ENCODE measurements at places on chromosomes 16 and 17. TPM values are rescaled to one million over a fixed set of nuclear protein-coding genes. Genes with fewer than 3 reads are reported as not detected.
A peak's percentile ranks its signal among the peaks of the same experiment; 100 is the strongest.

DNA sequence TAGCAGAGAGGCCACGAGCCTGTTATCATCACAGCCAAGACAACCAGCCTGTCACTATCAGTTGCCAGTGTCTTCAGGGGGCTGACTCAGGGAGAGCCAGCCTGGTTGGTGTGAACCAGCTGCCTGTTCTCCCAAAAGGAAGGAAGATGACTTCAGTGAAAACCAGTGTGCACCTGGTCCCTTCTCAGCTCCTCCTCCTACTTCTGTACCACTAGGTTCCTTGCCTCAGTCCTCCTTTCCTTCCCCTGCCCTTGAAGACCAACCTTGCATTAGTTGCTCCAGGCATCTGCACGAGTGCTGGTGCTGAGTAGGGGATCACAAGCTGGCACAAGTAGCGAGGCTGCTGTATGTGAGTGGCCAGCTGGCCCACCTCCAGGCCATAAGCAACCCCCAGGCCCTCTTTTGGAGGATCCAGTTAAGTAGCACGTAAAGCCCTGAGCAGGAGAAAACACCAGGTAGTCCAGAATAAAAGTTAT, 8.5 kb downstream of the TUBG1 start:
- H3K27me3 ChIP-seq: no peaks in the 10 kb centered on the region
- peak overlapping the region; percentile 30 for H3K27ac ChIP-seq
- peaks cover 19% of the 10 kb centered on the region for H3K4me1 ChIP-seq
- H3K36me3 ChIP-seq: no peaks in the 10 kb centered on the region

- peak; percentile 71 for DNase-seq
- peaks cover 22% of the 10 kb centered on the region for H3K27me3 ChIP-seq
- peaks cover 4% of the 10 kb centered on the region for H3K4me1 ChIP-seq
- H3K4me3 ChIP-seq: no peak overlapping the region
- H3K27ac ChIP-seq: no peak overlapping the region
- H3K36me3 ChIP-seq: no peaks in the 10 kb centered on the region
Observed at GRCh38 chr16:85983606-85984230, 84.8 kb downstream of the IRF8 start.

DNA sequence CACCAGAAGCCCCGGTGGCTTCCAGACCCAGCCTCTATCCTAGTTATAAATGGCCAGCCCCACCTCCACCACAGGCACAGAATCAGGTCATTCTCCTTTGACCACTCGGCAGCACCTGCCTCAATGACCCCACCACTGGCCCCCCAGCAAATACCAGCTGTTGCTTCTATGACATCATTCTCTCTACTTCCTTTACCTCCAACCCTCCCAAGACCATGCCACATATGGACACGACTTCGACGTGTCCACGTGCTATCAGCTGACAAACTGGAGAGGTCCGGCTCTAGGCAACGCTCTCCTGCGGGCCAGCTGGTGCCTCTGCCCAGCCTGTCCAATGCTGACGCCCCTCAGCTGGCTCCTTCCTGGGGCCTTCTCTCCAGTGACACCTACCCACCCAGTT, 5.9 kb downstream of the ALYREF start:
- no peak overlapping the region for H3K4me3 ChIP-seq
- H3K36me3 ChIP-seq: peaks cover 71% of the 10 kb centered on the region
- no peak for DNase-seq
- H3K27me3 ChIP-seq: no peaks in the 10 kb centered on the region

GRCh38 chr16:21650521-21650920, 1.9 kb downstream of the IGSF6 start:
- peaks cover 9% of the 10 kb centered on the region for H3K4me1 ChIP-seq
- no peaks in the 10 kb centered on the region for H3K27me3 ChIP-seq
- H3K27ac ChIP-seq: peak overlapping the region; percentile 89
- no peak overlapping the region for H3K4me3 ChIP-seq
- DNase-seq: no peak

DNA sequence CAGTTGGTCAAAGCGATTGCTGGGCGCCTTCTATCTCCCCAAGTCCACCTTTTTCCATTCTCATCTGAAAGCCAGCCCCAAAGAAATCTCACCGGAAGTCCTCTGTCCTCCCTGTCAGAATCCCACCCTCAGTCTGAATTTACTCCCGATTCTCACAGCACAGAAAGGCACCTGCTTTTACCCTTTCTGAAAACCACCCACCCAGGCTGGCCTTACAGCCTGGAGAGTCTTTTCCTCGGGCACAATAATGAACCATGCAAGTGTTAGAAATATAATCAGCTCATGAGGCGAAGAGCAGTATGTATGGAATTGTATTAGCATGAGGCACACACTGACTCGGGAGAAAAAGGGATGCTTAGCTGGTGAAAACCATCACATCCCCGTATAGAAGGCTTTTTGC, 1.2 kb upstream of the ZFHX3 start:
- no peaks in the 10 kb centered on the region for H3K36me3 ChIP-seq
- H3K27me3 ChIP-seq: no peaks in the 10 kb centered on the region
- peak overlapping the region; percentile 83 for H3K4me3 ChIP-seq

- H3K4me3 ChIP-seq: no peak overlapping the region
- H3K27me3 ChIP-seq: no peaks in the 10 kb centered on the region
- H3K27ac ChIP-seq: peak overlapping the region; percentile 58
Observed at GRCh38 chr16:12120217-12120981, 143.9 kb downstream of the SNX29 start.

- H3K27ac ChIP-seq: no peak overlapping the region
- no peak for DNase-seq
- H3K27me3 ChIP-seq: no peaks in the 10 kb centered on the region
- no peaks in the 10 kb centered on the region for H3K36me3 ChIP-seq
- no peaks in the 10 kb centered on the region for H3K4me1 ChIP-seq
- H3K4me3 ChIP-seq: no peak overlapping the region
Observed at GRCh38 chr16:26701243-26701886, 365.4 kb upstream of the C16orf82 start.

DNA sequence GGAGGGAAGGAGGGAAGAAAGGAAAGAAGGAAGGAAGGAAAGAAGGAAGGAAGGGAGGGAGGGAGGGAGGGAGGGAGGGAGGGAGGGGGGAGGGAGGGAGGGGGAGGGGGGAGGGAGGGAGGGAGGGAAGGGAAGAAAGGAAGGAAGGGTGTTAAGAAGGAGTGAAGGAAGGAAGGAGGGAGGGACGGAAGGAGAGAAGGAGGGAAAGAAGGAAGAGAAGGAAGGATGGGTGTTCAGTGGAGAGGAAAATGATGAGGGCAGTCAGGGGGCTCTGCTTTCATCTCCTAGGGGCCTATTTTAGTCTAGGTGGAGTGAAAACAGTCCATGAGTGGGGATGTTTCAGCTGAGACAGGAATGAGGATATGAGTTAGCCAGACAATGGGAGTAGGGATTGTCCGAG, 357.0 kb upstream of the C16orf82 start:
- H3K4me1 ChIP-seq: no peaks in the 10 kb centered on the region
- H3K36me3 ChIP-seq: no peaks in the 10 kb centered on the region
- H3K27me3 ChIP-seq: no peaks in the 10 kb centered on the region
- H3K4me3 ChIP-seq: no peak overlapping the region
- DNase-seq: no peak

- no peaks in the 10 kb centered on the region for H3K4me1 ChIP-seq
- peaks cover 32% of the 10 kb centered on the region for H3K27me3 ChIP-seq
- no peak overlapping the region for H3K27ac ChIP-seq
- H3K36me3 ChIP-seq: no peaks in the 10 kb centered on the region
Observed at GRCh38 chr17:48433896-48434295, 3.9 kb upstream of the SKAP1 start.

- H3K27ac ChIP-seq: no peak overlapping the region
- no peak for DNase-seq
- no peak overlapping the region for H3K4me3 ChIP-seq
- H3K36me3 ChIP-seq: peaks cover 98% of the 10 kb centered on the region
- no peaks in the 10 kb centered on the region for H3K27me3 ChIP-seq
- no peaks in the 10 kb centered on the region for H3K4me1 ChIP-seq
Observed at GRCh38 chr16:29837841-29838240, 17.6 kb downstream of the MVP start.

DNA sequence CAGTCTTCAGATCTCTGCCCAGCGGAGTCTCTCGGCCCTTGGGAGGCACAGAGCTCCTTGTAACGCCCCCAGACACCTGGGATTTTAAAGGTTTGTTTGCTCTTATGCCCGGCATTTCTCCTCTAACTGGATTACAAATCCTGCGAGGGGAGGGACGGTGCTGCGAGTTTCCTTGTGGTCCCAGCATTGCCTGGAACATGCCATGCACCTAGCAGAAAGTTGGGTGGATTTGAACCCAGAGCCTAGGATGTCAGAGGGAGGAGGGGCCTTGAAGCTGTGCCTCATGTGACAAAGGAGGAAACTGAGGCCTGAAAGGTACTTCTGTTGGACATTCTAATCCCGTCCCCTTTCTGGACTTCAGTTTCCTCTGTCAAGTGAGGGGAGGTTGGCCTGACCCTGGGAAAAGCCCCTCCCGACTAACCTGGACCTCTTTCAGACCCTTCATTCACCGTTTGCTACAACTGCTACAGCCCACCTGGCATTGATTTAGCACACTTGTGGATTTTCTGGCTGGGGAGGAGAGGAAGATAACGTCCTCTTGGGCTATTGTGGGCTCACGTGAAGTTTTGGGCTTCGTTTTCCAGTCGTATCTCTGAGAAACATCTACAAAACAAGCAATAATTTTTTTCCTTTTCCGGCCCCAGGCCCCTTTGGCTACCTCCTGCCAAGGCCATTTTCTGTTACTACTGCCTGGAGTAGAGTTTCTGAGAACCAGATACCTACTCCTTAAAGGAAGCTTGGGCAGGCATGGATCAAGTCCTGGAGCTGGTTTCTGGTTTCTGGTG, 30.9 kb downstream of the MRC2 start:
- no peak overlapping the region for H3K27ac ChIP-seq
- H3K4me1 ChIP-seq: peaks cover 11% of the 10 kb centered on the region
- no peaks in the 10 kb centered on the region for H3K36me3 ChIP-seq
- H3K4me3 ChIP-seq: no peak overlapping the region

DNA sequence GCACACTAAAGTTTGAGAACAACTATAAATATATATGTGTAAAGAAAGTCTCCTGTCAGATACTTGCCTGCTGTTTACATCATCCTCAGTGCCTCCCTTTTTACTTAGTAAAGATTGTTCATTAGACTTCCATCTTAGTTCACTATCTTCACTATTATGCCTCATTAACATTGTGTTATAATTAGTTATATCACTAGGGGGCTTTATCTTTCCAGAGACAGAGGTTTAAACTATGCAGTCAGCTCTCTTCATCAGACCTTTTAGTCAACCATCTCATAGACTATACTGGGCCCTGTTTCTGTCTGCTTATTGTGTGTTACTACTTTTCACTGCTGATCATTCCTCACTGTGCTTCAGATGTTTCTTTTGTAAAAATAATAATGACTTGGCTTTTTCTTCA, 630.8 kb upstream of the KIF2B start:
- H3K27me3 ChIP-seq: no peaks in the 10 kb centered on the region
- H3K4me1 ChIP-seq: no peaks in the 10 kb centered on the region
- no peaks in the 10 kb centered on the region for H3K36me3 ChIP-seq
- DNase-seq: no peak

The ELAC2 gene
- 76.2 TPM for total RNA-seq

DNA sequence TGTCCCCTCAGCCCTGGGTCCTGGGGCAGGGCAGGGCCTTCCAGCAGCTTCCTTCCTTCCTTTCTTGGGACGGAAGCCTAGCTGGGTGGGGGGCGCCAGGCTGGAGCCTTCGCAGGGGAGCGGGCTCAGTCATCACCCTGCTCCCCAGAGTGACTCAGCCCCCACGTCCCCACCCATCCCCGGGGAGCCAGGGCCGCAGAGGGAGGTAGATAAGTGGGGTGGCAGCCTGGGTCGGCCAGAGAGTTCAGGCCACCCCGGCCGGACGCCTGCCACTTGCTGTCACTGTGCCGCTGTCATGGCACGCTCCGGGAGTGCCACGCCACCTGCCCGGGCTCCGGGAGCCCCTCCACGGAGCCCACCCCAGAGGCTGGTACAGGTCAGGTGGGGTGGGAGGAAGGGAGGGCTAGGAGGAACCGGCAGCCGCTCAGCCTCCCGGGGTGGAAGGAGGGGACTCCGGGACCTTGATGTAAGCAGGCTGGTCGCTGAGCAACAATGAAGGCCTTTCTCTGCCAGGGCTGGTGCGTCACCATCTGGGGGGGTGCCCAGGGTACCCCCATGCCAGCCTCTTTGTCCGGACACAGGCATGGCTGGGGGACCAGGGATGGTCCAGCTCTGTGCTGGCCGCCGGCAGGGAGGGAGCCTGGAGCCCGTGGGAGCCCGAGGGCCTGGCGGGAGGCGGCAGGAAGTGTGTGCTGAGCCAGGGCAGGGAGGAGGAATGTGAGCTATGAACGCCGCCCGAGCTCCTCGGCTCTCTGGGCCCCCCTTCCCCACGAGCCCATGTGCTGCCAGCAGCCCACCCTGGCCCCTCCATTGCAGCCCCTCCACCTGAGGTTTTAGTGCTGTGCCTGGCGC, 6.6 kb downstream of the NHERF2 start:
- H3K36me3 ChIP-seq: peaks cover 7% of the 10 kb centered on the region
- H3K4me1 ChIP-seq: peaks cover 30% of the 10 kb centered on the region
- H3K27me3 ChIP-seq: no peaks in the 10 kb centered on the region
- DNase-seq: peak; percentile 89
- H3K27ac ChIP-seq: peak overlapping the region; percentile 89

- H3K4me1 ChIP-seq: no peaks in the 10 kb centered on the region
- H3K36me3 ChIP-seq: no peaks in the 10 kb centered on the region
- no peaks in the 10 kb centered on the region for H3K27me3 ChIP-seq
- H3K27ac ChIP-seq: no peak overlapping the region
- no peak for DNase-seq
- no peak overlapping the region for H3K4me3 ChIP-seq
Observed at GRCh38 chr16:81415751-81416150, 28.9 kb upstream of the CMIP start.

DNA sequence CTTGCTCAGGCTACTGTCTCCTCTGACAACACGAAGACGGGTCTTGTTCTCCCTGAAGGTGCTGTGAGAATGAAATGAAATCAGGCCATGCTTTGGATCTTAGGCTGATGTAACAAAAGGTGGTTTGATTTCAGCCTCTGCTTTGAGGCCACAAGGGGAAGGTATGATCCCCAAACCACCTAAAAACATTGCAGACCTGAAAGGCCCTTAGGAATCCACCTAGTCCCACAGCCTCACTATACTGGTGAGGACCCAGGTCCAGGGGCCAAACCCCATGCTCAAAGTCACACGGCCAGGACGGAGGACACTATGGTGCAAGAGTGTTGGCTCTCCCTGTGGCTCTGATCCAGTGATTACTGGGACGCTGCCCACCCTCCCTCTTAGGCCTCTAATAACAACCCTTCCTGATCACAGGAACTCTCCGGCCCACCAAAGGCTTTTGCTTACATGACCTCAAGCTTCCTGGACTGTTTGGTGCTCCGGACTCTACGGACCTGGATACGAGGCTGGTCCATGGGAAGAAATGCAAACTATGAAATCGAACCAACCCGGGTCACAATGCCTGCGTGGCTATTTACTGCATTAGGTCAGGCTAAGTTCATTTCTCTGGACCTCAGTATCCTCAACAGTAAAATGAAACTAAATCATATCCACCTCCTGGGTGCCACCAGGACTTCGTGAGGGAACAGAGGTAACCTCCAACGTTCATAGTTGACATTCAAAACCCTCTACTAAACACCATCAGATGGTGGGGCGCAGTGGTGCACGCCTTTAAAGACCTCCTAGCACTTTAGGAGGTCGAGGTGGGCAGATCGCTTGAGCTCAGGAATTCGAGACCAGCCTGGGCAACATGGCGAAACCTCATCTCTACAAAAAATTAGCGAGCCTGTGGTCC, 1.5 kb downstream of the TRIM25 start:
- H3K27ac ChIP-seq: peak overlapping the region; percentile 85
- peaks cover 13% of the 10 kb centered on the region for H3K4me1 ChIP-seq
- H3K27me3 ChIP-seq: no peaks in the 10 kb centered on the region
- peak overlapping the region; percentile 75 for H3K4me3 ChIP-seq
- no peaks in the 10 kb centered on the region for H3K36me3 ChIP-seq
- DNase-seq: peak; percentile 48

The ABCC6 gene
- 1.1 TPM for total RNA-seq

All from heart left ventricle (tissue), 16 donors.